ENCODE measurements at places on chromosomes 2 and 18.

DNA sequence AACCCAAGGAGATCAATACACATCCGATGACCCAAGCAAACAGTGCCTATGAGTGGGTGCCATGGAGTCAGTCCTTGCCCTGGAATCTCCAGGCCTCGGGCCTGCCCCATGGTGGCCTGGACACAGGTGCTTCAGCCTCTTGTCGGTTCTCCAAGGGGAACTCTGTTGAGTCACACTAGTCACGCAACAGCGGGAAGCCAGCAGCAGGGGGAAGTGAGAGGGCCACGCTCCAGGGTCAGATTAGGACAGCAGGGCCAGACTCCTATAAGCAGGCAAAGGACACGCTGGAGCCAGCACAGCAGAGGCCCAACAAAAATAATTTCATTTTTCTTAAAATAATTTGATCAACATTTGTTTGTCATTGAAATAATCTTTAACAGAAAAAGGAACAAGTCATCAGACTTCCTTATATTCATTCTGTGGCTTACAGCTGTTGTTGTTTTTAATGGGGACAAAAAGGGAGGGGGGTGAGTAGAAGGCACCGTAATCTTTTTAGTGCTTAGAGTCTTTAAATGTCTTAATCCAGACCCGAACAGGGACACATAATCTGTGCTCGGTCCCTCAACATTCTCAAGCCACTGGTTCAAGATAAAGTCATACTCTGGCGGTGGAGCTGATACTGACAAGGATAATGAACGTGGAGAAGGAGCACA is 16.4 kb upstream of the ARMC9 start:
- peak; percentile 59 for DNase-seq

DNA sequence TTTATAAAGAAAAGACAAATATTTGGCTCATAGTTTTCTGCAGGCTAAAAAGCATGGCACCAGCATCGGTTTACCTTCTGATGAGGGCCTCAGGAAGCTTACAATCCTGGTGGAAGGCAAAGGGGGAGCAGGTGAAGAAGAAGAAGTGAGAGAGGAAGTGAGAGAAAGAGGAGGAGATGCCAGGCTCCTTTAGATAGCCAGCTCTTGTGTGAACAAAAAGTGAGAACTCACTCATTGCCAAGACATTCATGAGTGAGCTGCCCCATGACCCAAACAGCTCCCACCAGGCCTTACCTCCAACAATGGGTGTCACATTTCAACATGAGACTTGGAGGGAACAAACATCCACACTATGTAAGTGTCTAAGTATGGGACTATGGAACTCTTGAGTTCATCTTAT is 14.3 kb downstream of the CCDC150 start:
- no peak for DNase-seq

DNA sequence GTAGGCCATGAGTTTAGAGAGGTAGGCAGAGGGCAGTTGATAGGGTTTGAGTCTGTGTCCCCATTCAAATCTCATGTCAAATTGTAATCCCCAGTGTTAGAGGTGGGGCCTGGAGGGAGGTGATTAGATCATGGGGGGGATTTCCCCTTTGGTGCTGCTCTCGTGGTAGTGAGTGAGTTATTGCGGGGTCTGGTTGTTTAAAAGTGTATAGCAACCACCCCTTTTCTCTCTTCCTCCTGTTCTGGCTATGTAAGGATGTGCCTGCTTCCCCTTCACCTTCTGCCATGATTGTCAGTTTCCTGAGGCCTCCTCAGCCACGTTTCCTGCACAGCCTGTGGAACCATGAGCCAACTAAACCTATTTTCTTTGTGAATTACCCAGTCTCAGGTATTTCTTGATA is 25.5 kb downstream of the MARCHF4 start:
- no peak for DNase-seq

GRCh38 chr18:39801010-39801409 is 2154.0 kb upstream of the PIK3C3 start:
- no peak for DNase-seq

GRCh38 chr2:203654826-203655225 is 51.6 kb upstream of the CD28 start:
- DNase-seq = no peak

DNA sequence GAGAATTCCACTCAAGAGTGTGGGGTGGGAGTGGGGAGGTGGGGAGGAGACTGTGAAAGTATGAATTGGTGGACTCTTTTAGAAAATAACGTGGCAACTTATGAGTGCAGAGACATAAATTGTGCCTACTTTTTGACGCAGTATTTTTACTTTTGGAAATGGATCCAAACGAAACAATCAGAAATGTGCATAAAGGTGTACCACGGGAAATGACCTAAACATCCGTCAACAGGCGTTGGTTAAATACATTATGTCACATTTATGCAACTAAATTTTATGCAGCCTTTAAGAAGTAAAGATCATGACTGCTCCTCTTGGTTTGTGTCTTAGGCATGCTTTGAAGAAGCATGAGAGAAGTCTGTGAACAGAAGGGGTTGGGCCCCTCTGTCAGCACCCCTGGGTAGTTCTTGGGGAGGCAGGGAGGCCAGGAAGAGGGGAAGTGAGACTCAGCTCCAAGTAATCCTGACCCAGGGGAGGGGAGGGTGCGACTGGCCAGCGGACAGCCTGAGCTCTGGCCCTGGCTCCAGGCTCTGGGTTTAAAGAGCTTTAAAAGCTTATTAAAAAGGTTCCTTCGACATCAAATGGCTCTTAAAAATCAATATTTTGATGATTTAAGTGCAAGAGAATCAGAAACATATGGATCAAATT is 126.4 kb upstream of the HAAO start:
- DNase-seq = no peak

- DNase-seq = peak; percentile 7
These were observed 89.0 kb downstream of the NBAS start for GRCh38 chr2:15472133-15472532.
